Left lobe of liver (tissue), 2 donors: ENCODE measurements at places on chromosomes 13 and 19.

GRCh38 chr13:109592770-109593169 lies 193.6 kb downstream of the IRS2 start:
- no peak for DNase-seq

- DNase-seq, result peak; percentile 47
These were observed 3.4 kb downstream of the RPL36 start for GRCh38 chr19:5693195-5694166.

- DNase-seq, result no peak
These were observed 564.1 kb downstream of the DCT start for GRCh38 chr13:93915269-93915809.

GRCh38 chr13:42367831-42368230 lies 95.9 kb downstream of the AKAP11 start:
- DNase-seq, result no peak

- DNase-seq, result no peak
These were observed 23.1 kb downstream of the LRFN3 start for GRCh38 chr19:35959040-35959967.

DNA sequence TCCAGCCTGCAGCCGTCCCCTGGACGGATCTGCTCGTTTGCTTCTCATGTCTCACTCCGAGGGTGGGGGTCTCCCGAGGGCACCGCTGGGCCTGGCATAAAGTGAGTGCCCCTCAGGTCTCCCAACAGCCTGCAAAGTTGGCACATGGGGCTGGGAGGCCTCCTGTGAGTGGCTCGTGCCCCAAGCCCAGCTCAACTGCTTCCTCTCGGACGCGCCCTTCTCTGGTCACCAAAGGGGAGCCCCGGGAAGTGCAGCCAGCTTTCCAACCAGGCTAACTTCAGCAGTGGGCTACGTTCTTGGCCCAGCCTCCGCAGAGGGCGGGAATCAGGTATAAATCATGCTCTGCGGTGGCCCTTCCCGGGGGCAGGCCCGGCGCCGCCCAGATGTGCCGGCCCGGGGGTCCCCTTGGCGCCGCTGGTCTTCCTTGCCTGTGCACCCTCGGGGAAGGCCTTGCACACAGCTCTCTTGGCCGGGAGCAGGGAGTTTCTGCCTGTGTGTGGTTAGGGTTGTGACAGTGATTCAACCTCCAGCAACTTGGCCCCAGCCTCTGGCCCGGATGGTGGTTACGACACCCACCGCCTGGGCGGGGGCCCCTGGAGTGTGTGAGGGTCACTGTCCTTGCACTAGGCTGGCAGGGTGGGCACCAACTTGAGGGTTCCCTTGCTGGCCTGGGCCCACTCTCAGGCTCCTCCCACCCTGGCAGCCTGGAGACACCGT lies 20.7 kb downstream of the CEBPG start:
- DNase-seq, result peak; percentile 91

- DNase-seq, result no peak
These were observed 316.6 kb downstream of the DNAJC15 start for GRCh38 chr13:43339805-43340550.

- no peak for DNase-seq
These were observed 172.3 kb upstream of the TSC22D1 start for GRCh38 chr13:44748439-44748838.

DNA sequence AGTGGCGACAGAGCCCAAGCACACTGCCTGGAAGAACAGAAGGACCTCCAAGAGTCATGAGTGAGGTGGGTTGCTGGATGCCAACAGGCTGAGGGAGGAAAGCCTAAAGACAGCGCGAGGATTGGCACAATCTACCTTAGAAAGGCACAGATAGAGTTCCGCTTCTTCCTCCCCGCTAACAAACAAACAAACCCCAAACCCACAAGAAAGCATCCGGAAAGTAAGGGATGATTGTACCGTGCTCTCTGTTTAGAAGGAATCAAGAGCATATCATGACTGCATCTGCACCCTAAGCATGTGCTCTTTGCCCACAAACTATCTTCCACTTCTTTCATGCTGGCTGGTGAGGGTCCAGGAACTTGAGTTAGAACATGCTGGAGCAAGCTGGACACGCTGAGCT lies 233.0 kb upstream of the KLF12 start:
- no peak for DNase-seq

DNA sequence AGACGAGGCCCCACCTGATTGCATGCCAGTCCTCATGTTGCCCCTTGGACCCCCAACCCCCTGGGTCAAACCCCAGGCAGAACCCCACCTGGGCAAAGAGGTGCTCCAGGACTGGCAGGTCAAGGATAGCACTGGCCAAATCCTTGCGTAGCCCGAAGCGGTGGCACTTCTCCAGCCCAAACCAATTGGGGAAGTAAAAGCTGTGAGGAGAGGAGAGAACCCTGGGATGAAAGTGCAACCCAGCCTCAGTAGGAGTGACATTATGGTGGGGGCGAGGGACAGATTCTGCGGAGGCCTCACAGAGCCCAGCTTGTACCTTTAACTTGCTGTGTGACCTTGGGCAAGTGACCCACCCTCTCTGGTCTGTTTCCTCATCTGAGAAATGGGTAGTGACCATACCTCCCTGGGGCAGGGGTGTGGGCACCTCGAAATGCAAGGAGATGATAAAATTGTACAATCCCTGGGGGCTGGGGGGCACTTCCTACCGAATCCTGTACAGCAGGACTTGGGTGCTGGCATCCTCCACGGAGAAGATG lies 4.4 kb downstream of the JAK3 start:
- no peak for DNase-seq

GRCh38 chr19:13022111-13022858 lies 27.0 kb downstream of the NFIX start:
- no peak for DNase-seq

- DNase-seq, result no peak
These were observed 2.9 kb downstream of the C3 start for GRCh38 chr19:6717441-6717971.

GRCh38 chr13:75936791-75937190 lies 300.7 kb downstream of the LMO7 start:
- DNase-seq, result no peak

DNA sequence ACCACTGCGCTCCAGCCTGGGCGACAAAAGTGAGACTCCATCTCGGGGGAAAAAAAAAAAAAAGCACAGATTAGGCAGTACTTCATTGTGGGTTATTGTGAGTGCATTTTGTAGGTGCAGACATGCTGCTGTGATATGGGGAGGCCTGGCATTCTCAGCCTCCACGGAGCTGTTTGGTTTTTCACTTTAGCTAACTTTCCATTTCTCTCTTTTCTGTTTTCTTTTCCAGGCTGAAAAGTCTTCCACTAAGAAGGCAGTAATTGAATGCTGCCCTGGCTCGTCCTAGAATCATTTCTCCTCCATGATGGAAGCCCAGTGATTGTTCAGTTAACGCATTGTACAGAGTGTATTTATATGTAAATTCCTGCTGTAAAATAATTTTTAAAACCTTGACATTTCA lies 2.0 kb upstream of the WDR88 start:
- DNase-seq, result no peak

DNA sequence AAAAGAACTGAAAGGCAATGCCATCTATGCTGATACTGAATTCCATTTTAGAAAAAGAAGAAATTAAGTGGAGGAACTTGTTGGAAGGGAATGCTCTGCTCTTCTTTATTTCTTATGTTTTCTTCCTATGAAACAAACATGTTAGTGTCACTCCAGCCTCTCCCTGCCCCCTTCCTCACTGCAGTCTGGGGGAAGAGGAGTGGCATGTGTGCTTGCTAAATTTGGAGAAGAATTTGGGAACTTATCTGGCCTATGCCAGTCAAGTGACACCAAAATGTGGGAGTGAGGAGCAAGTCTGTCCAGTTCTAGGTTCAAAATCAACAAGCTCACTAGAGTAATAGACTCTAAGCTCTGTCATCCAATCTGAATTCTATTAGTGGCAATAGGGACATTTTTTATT lies 214.6 kb downstream of the RBM26 start:
- DNase-seq, result no peak

DNA sequence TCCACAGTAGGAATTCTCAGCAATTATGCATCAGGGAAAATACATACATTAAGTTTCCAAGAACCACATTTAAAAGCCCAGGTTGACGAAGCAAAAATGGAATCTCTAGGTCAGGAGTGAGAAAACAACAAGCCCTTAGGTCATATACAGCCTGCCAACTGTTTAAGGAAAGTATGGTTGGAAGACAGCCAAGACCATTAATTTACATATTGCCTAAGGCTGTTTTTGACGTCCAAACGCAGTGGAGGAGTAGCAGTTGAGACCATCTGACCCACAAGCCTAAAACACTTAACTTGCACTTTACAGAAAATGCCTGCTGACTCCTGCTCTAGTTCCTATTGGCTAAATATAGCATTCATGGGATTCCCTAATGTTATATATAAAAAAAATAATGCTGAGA lies 299.0 kb downstream of the ITGBL1 start:
- DNase-seq, result no peak

GRCh38 chr19:18417250-18418028 lies 1.8 kb upstream of the SSBP4 start:
- peak; percentile 68 for DNase-seq

GRCh38 chr19:35629332-35629633 lies 447 bp downstream of the RBM42 start:
- no peak for DNase-seq

DNA sequence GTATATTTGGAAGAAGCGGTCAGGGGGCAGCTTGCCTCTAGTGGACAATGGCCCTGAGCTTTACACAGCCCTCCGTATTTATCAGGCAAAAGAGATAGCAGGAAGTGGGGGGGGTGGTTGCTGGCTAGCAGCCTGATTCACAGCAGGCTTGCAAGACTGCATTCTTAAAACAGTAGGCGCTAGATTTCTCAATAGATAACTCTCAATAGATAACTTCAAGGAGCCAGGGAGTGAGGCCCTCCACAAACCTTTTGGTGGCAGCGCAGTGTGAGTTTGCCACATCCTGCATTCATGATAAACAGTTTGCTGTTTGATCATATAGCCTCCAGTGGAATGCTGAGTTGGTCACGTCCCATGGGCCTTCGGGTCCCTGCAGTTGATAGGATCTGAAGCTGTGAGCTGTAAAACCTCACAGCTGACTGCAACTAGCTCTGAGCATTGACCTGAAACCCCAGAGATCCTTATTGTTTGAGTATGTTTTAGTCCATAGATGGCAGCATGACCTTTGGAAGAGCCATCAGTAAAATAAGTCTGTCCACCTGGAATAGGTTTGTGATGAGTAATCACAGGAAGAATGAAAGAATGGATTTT lies 12.2 kb downstream of the FPR3 start:
- no peak for DNase-seq

GRCh38 chr13:75872980-75873379 lies 236.8 kb downstream of the LMO7 start:
- DNase-seq, result no peak

DNA sequence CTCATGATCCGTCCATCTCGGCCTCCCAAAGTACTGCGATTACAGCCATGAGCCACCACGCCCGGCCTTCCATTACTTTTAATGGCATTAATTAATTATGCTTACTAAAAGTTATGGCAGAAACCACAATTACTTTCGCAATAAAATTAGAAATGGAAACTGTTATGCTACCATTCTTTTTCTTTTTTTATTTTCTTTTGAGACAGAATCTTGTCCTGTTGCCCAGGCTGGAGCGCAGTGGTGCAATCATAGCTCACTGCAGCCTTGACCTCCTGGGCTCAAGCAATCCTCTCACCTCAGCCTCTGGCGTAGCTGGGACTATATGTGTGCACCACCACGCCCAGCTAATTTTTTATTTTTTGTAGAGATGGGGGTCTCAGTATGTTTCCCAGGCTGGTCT lies 4.6 kb upstream of the BST2 start:
- DNase-seq, result no peak

DNA sequence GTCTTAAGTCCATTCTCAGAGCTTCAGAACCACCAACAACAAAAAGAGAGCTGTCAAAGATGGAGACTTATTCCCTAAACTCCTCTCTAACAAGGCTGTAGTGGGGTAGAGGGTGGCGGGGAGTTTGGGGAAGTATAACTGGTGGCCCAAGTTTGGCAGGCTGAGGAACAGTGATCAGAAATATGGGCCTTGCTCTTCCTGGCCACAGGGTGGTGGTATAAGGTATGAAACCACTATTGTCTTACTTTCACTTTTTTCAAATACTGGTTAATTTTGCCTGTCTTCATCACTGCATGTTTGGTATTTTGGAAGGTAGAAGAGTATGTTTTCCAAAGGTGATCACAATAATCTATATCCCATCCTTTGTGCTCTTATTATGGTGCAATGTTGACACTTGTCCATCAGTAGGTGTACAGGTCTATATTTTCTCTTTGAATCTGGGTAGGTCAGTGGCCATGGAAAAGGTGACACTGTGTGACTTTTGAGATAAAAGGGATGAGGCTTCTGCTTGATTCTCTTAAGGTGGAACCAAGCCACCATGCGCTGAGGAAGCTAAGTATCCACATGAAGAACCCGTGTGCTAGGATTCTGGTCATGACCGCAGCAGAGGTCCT lies 23.2 kb upstream of the GPC5 start:
- no peak for DNase-seq

DNA sequence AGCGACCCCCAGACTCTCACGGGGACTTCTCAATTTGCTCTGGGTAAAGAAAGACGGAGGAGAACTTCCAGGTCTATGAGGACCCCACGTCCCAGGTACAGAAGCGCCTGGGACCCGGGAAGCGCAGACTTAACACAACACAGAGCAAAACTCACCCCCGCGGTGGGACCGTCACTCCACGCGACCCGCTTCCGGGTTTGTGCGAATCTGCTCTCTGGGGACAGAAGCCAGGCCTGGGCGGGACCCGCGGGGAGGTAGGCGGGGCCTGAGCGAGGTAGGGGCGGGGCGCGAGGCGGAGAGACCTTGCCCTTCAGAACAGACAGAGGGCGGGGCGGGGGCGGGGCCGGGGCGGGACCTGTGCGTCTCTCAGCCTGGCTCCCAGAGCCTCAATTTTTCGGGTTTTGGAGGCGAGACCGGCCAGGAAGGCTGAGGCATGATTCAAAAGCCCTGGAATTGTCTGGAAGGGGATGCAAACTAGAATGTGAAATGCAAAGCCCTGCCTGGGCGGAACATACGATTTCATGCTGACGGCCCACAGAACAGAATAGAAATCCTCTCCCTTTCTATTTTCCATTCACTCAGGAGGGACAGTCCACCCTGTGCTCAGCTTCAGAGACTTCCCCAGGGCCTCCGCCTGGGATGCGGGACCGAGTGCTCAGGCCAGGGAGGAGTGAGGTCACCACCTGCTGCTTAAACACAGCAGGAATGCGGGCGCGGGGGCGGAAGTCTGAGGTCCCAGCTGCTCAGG lies 19.3 kb upstream of the ZNF888 start:
- peak; percentile 81 for DNase-seq
